Type B pancreatic cell (in vitro differentiated cells): ENCODE measurements at places on chromosomes 12 and 14. TPM values are rescaled to one million over a fixed set of nuclear protein-coding genes. Genes with fewer than 3 reads are reported as not detected.
A peak's percentile ranks its signal among the peaks of the same experiment; 100 is the strongest.

GRCh38 chr14:58637040-58637390, 747 bp upstream of the DACT1 start:
- no peak for DNase-seq

GRCh38 chr14:37707716-37708115, 112.3 kb downstream of the TTC6 start:
- DNase-seq: no peak

GRCh38 chr12:67431411-67432020, 162.4 kb downstream of the CAND1 start:
- DNase-seq: no peak

- DNase-seq: no peak
Observed at GRCh38 chr14:61116369-61116768, 135.3 kb downstream of the SLC38A6 start.

DNA sequence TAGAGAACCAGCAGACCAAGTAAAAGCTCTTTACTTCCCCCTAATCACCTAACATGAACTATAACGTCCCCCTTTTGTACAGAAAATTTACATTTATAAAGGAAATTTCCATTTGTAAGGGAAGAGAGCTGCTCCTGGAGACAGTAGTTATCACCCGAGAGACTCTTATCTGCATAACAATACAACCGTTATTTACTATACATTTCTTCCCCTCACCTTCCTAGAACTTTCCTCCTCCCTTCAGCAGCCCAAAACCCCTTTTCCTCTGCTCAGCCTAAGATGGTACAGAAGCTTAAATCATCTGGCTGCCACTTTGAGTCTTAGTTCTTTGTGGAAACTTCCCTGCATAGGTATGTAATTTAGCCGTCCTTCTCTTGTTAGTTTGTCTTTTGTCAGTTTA, 40.4 kb upstream of the ETV6 start:
- DNase-seq: no peak

- DNase-seq: no peak
Observed at GRCh38 chr14:87109271-87109670, 883.7 kb downstream of the GALC start.

DNA sequence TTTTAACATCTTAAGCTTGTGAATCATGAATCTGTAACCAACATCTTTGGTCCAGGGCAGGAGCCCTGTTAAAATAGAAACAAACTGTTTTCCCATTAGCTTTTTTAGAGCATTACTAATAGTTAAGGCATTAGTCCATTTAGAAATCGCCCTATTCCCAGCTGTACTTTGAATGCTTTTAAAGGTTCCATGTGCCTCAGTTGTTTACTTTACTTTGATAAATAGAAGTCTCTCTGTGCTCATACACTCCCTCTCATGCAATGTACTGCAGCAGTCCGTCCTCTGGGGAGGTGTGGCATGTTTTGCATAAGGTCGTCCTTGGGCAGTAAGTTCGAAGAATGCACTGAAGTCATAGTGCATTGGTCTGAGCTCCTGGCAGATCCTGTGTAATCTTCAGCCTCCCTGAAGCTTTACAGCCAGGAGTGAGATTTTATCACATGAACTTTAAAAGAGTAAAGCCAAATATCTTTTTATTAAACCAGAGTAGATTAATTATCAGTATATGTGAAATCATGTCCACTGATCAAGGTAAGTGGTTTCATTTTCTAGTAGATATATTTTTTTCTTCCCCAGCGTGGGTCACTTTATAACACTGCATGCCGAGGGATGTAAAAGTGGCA, 134.7 kb downstream of the FGD4 start:
- no peak for DNase-seq

- no peak for DNase-seq
Observed at GRCh38 chr12:6759741-6760140, 6.4 kb upstream of the PTMS start.

- DNase-seq: peak; percentile 37
Observed at GRCh38 chr14:101477648-101478047, 83.6 kb upstream of the DIO3 start.

GRCh38 chr14:72714871-72715214, 179.1 kb downstream of the DPF3 start:
- DNase-seq: no peak

- DNase-seq: no peak
Observed at GRCh38 chr12:115710104-115710564, 567.4 kb downstream of the MED13L start.

GRCh38 chr12:46674800-46675199, 151.0 kb downstream of the SLC38A4 start:
- no peak for DNase-seq

DNA sequence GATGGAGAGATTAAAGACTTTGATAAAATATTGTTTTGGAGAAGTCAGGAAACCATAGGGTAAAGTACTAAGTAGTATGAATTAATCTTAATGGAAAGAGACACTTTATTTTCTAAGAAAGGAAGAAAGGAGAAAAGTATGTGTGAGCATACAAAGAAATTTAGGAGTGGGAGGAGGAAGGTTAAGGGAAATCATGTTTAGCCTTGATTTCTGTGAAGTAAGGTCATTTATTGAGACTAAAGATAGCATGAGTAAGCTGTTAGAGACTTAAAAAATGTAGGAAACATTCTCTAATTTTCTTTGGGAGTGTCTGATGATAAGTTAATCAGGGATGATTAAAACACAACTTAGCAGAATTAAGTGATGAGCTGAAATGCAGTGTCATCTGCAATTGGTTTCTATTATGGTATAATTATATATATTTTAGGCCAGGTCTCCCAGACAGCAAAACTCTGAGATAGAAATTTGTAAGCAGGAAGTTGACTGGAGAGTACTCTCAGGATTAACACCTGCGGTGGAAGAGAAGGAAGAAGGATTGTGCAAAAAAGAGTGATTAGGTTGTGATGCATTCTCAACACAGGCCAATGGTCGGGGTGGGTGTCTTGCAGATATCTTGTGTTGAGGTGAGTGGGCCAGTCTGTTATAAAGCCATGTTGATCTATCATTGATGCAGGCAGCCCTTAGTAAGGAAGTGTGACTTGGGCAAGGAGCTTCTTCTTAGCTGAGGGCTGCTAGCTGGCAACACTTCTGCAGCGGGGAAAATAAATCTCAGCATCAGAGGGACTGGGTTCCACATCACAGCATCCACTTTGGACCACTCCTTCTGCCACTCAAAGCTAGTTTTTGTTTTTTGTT, 256.2 kb downstream of the AEBP2 start:
- no peak for DNase-seq

The PIANP gene
- 0.95 and 3.9 TPM in 2 replicates for total RNA-seq

The EMP1 gene
- total RNA-seq: 340 and 2,561 TPM in 2 replicates

The SMCO2 gene
- total RNA-seq: 0.31 TPM in 1 of 2 replicates, not detected in the other

The CLEC9A gene
- total RNA-seq: not detected in 2 replicates

The CAPZA3 gene
- total RNA-seq: not detected in 2 replicates

The GPRC5D gene
- total RNA-seq: 5.5 TPM in 1 of 2 replicates, not detected in the other

The TTC9 gene
- total RNA-seq: 14.9 and 32.0 TPM in 2 replicates

The TAPBPL gene
- 12.4 and 21.1 TPM in 2 replicates for total RNA-seq

The SPTB gene
- total RNA-seq: 3.8 and 5.0 TPM in 2 replicates
